Right forelimb (tissue), 1 donor: ENCODE measurements at places on chromosomes 5 and 9.
A peak's percentile ranks its signal among the peaks of the same experiment; 100 is the strongest.

- no peak for DNase-seq
Observed at GRCh38 chr9:123251741-123252140, 16.6 kb downstream of the STRBP start.

DNA sequence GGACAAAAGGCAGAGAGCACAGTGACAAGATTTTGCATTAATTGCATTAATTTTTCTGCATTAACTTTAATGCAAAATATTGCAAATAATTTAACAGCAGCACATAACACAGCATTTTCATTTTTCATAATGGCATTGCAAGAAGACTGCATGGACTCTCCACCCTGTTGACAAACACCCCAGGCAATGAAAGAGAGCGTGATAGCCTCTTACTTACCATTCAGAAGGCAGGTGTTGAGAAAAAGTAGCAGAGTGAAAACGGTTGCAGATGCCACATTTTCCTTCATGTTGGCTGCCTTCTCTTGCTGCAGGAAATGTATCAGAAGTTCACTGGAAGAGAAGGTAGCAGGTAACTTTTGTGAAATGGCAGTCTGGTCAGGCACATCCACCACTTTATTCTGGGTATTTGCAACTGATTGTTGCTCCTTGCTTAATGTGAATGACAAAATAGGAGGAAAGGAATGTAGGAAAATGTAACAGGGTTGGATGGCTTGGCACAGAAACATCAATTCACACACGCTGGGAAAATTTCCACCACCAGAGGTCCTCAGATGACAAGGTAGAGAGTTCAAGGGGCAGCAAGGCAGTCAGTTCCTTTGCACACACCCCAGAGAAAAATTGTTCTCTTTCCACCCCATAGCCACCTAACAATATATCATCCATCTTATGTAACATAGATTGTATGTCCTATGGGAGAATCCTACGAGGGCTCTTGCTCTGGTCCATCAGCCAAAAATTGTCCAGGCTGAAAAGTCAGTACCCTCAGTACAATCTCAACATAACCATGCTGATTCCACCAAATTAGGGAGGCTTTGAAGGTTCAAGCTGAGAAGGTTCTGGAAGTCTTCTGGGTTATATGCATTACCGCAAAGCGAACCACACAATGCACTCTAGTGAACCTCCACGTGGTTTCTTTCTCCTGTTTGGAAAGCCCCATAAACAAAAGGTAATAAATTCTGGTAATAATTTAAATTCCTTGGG is 41.9 kb upstream of the AGXT2 start:
- peak; percentile 59 for DNase-seq

- DNase-seq, result no peak
Observed at GRCh38 chr5:154278186-154278585, 87.7 kb downstream of the GALNT10 start.

GRCh38 chr5:145362266-145362665 is 472.9 kb downstream of the PRELID2 start:
- no peak for DNase-seq

GRCh38 chr9:87613265-87614111 is 112.4 kb upstream of the CTSL start:
- no peak for DNase-seq

- no peak for DNase-seq
Observed at GRCh38 chr5:123203105-123203800, 114.2 kb downstream of the PRDM6 start.

DNA sequence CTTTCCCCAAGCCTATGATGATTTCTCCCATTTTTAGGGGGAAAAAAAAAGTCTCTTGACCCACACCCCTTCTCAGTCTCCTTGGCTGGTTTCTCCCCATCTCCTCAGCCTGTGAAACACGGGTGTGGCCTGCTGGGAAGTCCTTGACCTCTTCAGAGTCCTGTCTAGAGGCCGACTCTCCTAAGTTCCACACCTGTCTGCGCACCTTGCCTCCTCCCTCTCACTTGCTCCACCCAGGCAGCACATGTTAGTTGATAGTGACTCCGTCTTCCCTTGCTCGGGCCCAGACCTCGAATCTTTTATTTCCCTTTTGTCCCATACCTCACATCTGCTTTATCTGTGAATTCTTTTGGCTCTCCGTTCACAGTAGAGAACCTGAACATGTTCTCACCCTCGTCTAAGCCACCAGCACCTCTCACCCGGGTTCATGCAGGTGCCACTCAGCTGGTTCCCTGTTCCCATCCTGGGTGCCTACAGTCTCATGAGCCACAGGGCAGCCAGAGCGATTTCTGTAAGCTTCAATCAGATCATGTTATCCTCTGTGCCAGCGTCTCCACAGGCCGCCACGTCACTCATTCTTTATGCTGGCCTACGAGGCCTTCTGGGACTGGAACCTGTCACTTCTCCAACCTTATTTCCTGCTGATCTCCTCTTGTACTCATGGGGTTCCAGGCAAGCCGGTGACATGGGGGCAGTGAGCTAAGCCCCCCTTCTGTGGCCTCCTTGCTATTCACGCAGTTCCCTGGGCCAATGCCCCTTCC is 51.7 kb upstream of the LRRTM2 start:
- DNase-seq, result no peak

- peak; percentile 76 for DNase-seq
Observed at GRCh38 chr5:98769959-98770208, 3.6 kb upstream of the RGMB start.

DNA sequence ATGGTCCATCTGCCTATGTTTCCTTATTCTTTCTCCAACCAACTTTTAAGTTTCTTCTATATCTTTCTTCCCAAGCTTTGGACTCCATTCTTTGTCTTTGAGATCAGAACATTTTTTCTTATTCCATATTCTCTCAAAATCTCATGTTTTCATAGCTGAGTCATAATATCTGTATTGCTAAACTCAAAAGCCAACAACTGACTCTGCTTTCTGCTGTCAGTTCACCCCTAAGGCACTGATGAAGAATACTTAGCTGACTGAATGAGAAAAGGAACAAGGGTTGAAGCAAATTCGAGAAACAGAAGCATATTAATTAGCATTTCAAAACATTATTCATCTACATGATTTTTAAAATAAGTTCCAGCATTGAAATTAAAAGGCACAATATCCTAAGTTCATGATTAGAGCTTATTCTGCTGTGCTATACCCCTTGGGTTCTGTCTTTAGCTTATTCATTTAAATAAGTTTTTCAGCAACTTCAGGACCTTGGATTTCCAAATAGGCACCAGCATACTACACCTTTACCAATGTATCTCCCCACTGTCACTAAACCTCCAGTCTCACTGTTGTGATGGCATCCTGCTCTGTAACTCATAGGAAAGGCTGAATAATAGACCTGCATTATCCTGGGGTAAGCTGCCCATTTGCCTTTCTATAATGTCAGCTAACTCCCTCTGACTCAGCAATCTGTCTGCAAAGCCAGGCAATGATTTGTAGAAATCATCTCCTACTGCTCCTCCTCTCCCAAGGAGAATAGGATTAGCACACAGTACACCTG is 49.9 kb upstream of the C5orf46 start:
- no peak for DNase-seq

- DNase-seq, result no peak
Observed at GRCh38 chr9:95551406-95551805, 34.6 kb upstream of the PTCH1 start.

- no peak for DNase-seq
Observed at GRCh38 chr9:91346644-91347043, 15.1 kb downstream of the AUH start.

DNA sequence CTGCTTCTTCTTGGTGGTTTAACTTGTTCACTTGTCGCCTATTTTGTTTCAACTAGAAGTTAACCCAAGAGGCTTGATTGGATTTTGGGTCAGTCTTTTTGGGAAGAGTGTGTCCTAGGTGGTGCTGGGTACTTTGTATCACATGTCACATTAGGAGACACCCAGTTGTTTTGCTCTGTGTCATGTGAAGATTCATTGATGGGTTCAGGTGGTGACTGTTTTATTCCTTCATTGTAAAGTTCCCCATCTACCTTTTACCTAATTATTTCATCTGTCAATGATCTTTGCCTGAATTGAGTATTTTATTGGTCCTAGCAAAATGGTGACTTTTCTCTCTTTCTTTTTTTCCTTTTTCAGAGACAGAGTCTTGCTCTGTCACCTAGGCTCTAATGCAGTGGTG is 69.2 kb downstream of the RALGPS1 start:
- no peak for DNase-seq
